ENCODE measurements at places on chromosomes 2 and 18.

DNA sequence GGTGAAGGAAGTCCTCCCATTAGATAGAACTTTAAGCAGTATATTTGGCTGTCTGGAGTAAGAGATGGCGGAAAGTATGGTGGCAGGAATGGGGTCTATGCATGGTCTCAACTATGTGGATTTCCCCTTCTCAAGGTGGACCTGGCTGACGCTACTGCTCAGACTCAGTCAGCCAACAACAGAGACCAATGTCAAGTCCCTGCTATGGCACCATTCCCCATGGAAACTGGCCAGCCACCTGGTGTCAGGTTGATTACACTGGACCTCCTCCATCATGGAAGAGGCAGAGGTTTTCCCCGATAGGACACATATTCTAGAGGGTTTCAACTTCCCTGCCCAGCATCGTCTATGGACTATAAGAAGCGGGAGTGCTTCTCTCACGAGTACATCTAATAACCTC lies 8.6 kb upstream of the FAHD2A start:
- DNase-seq: no peak

DNA sequence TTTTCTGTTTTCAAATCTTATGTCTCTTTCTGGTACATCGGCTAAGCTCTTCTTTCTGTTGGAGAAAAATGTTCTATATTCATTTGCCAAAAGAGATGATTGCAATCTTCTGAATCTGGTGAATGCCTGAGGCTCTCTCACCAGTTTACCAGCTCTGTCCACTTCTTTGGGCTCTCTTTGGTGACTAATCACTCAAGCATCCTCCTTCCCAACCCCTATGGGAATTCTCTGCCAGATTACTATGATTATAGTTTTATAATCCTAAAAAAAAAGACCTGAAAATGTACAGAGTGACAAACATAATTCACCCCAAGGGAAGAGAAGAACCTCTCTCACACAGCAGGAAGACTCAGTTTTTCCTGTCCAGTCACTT lies 187.3 kb downstream of the CAMKMT start:
- DNase-seq: no peak

- no peak for DNase-seq
These were observed 148.9 kb downstream of the EN1 start for GRCh38 chr2:118698564-118698963.

GRCh38 chr18:38241736-38242135 lies 676.1 kb upstream of the CELF4 start:
- no peak for DNase-seq

DNA sequence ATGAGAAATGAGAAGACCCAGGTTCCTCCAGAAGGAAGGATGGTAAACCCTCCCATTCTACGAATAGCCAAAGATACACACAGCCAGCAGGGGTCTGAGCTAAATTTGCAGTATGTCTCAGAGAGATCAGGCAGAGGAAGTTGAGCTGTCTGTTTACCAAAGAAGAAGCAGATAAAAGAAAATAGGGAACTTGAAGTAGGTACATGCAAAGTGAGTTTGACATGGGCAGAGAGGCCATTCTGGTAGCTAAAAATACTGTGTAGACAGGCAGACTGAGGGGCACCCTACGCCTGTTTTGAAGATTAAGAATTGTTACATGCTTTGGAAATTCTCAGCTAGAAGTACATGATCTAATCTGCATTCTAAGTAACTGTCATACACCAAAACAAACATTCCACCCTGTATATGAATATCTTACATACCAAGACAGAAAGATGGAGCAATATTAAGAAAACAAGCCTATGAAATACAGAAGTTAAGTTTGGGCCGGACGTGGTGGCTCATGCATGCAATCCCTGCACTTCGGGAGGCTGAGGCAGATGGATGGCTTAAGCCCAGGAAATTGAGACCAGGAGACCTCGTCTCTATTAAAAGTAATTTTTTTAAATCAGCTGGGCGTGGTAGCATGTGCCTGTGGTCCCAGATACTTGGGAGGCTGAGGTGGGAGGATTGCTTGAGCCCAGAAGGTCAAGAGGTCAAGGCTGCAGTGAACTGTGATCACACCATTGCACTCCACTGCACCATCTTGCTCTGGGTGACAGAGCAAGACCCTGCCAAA lies 157.9 kb downstream of the ANKRD44 start:
- DNase-seq: no peak

Data from stimulated activated CD4-positive, alpha-beta T cell treated with anti-CD3 and anti-CD28 coated beads, Interleukin-15, amount 100 ng/mL, for 1 hour (primary cell).